Glutamatergic neuron (in vitro differentiated cells): ENCODE measurements at places on chromosomes 5 and 9. TPM values are rescaled to one million over a fixed set of nuclear protein-coding genes. Genes with fewer than 3 reads are reported as not detected.

GRCh38 chr9:1959371-1959770, 55.8 kb upstream of the SMARCA2 start:
- DNase-seq = no peak

DNA sequence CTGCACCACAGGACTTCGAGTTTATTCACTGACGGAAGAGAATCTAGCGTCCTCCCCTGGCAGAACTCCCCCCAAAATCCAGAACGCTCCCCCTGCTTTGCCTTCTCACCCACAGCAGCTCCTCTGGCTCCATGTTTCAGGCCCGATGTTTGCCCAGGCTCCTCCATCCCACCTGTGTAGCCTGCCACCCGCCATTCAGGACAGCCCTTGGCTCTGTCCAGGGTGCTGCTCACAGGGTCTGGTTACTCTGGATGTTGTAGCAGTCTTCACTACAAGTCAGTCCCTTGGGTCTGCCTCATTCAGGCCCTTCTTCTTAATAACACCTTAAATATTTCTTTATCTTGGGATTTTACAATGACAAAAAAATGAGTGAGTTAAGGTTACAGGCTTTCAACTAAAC, 41.3 kb upstream of the SV2C start:
- DNase-seq = no peak

DNA sequence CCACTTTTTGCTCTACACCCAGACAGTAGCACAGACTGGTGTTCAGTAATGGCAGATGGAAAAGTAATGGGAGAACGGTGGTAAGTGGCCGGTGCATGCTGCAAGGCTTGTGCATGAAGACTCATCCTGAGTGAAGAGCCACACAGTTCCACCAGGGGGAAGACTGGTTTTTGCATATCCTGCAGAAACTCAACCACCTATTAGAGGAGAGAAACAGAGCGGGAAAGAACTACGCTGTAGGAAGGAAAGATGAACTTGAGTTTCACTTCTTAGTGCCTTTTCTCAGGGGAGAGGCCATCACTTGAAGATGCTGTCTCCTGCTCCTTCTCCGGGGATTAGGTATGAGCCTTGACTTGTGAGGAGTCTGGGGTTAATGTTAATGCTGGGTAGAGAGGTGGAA, 9.4 kb upstream of the PRSS3 start:
- no peak for DNase-seq

DNA sequence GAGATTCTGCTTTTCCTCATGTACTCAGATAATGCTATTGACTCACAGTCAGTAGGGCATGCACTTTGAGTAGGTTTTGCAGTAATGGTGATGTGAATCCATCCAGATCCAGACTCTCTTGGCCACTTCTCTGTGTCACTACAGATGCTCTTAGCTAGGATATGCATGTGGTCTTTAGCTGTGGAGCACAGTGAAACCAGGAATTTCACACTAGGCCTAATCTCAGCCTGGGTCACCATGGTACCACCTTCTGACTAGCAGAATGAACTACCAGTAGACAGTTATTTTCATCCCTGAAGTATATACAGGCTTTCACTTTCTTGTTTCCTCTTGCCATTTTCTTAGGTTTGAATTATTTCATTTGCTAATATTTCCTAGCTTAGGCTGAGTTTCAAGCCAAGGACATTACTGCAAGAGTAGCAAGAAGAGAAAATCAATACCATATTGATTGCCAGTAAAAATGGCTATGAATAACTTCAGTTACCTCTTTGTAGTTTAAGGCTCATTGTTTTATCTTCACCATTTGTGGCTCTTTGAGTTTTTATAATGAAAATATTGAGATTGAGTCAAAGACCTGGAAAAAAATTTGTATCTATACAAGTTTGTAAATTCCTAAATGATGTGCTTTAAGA, 28.4 kb upstream of the CSNK1G3 start:
- DNase-seq = no peak

- DNase-seq = no peak
These were observed 91.4 kb upstream of the ZNF462 start for GRCh38 chr9:106771608-106772007.

GRCh38 chr5:167783145-167783817, 508.2 kb upstream of the WWC1 start:
- peak; percentile 16 for DNase-seq

- DNase-seq = no peak
These were observed 43.9 kb downstream of the FYB1 start for GRCh38 chr5:39175273-39175955.

DNA sequence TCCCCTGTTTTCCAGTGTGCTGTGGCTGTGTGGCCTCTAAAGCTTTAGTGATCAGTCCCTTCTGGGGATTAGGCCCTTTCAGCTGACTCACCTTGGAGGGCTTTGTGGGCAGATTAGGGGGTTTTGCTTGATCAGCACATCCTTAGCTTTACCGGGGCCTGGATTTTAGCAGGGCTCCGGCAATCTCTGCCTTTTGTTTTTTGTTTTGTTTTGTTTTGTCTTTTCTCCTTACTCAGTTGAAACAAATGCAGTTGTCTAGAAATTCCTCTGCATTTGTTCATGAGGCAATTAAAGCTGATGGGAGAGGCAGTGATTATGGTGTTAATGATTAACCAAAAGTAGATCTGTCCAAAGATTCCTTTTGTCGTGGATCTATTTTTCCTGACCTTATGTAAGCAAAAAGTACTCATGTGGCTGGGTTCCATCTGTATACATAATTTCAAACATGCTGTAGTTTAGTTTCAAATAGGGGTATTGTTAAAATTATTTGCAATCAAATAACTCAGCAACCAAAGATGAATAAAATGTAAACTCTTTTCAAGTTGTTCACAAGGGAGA, 5.2 kb upstream of the TDRD7 start:
- DNase-seq = no peak

DNA sequence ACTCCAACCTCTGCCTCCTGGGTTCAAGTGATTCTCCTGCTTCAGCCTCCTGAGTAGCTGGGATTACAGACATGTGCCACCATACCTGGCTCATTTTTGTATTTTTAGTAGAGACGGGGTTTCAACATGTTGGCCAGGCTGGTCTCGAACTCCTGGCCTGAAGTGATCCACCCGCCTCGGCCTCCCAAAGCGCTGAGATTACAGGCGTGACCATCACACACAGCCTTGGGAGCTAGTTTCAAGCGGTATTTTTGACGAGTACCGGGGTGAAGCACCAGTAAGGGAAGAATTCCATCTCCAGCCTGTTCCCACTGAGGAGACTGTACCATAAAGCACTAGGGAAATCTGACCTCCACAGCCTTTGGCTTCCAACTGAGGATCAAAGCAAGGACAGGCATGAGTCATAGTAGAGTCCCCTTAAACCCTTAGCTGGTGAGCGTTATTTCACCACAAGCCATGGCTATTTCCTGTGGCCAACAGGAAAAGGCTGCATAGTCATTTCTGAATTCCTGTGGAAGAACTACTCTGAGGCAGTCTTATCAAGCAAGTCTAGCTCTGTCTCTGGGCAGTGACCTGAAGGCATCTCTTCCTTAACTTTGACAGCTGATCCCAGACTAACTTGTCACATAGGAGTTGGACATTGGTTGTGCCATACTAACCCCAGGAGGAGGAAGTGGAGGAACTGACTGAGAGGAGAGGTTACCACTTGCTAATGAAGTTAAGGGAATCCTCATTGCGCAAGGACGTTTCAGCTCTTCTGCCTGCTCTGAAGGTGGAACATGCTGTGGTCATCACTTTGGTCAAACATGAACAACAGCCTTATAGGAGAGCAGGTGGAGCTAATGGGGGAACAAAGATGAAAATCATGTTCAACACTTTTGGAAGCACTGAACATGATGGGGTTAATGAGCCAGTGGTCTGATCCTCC, 85.8 kb upstream of the DMRT1 start:
- no peak for DNase-seq

DNA sequence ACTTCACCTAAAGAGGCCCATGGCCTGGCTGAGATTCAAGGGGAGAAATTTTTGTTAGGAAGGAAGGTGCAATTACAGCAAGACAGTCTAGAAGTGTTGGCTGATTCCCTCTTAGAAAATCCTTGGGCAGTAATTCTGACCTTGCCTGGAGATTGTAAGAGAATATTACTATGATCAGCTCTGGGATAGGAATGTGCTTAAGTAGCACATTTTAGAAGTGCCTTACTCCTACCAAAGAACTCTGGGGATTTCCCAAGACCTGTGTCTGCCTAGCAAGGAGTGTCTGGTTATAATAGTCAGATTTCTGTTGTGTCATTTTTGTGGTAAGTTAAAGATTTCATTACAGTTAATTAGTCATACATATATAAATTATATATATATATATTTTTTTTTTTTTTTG, 52.3 kb downstream of the NLN start:
- no peak for DNase-seq

- no peak for DNase-seq
These were observed 29.0 kb downstream of the HK3 start for GRCh38 chr5:176870110-176870591.

- DNase-seq = no peak
These were observed 347 bp upstream of the OLFML2A start for GRCh38 chr9:124776618-124776953.

DNA sequence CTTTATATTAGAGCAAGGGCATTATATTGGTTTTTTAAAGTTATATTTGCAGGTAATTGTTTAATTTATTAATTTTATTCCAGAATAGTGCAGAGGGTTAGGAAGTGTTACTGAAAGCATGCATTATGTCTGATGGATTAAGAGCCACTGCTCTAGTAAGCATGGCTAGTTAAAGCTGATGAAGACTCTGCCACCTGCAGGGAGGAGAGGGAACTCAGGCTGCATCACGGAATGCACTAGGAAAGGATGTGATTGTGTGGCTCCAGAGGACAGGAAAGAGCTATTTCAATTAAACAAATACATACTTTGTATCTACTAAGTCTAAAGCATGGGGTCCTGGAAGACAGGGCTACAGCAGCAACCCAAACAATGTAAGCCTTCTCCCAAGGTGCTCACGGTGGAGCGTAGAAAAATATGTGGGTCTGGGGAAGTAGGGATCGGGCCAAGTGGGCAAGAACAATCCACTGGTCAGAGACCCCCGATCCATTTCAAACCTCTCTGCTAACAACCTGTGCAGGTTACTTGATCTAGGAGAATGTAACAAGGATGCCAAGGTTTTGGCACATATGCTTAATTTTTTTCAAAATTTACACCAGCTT, 15.3 kb upstream of the GRXCR2 start:
- DNase-seq = peak; percentile 53

DNA sequence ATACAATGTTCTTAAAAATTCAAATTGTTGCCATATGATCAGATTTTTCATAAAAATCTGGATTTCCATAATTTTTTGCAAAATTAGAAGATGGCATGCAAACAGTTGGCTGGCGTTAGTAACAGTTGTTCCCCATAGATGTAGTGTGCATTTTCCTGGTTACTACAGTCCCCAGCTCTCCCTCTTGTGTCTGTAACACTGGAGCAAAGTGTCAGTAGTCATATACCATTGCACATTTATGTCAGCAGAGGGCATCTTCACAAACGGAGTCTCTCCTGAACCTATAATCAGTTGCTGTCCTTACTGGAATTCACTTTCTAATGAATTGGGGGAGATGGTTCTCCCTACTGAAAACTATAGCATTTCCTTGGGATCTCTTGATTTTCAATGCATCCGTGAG, 44.7 kb upstream of the DMAC1 start:
- DNase-seq = no peak

DNA sequence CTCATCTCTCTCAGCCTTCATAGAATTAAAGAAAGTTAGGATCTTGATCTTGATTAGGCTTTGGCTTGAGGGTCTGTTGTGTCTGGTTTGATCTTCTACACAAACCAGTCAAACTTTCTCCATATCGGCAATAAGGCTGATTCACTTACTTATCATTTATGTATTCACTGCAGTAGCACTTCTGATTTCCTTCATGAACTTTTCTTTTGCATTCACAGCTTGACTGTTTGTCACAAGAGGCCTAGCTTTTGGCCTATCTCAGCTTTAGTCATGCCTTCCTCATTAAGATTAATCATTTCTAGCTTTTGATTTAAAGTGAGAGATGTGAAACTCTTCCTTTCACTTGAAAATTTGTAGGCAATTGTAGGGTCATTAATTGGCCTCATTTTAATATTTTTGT, 62.8 kb downstream of the SH3RF2 start:
- no peak for DNase-seq

- DNase-seq = no peak
These were observed 2.8 kb downstream of the SRA1 start for GRCh38 chr5:140554454-140554853.

GRCh38 chr5:115872447-115872846, 30.7 kb downstream of the AP3S1 start:
- no peak for DNase-seq

GRCh38 chr5:1380910-1381309, 36.0 kb upstream of the CLPTM1L start:
- DNase-seq = no peak

DNA sequence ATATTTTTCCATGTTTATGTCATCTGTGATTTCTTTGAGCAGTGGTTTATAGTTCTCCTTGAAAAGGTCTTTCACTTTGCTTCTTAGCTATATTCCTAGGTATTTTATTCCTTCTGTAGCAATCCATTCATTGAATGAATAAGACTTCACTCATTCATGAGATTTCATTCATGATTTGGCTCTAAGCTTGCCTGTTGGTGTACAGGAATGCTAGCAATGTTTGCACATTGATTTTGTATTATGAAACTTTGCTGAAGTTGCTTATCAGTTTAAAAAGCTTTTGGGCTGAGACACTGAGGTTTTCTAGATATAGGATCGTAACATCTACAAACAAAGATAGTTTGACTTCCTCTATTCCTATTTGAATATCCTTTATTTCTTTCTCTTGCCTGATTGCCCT, 15.9 kb downstream of the RLN2 start:
- no peak for DNase-seq

Gene THG1L
- 3.4 TPM for total RNA-seq

Gene SPATA31E1
- 0.71 TPM for total RNA-seq

Gene ARHGEF37
- total RNA-seq = 1.0 TPM

Gene GPR151
- not detected for total RNA-seq

Gene CEP120
- total RNA-seq = 8.2 TPM
